Hematopoietic multipotent progenitor cell (in vitro differentiated cells): ENCODE measurements at places on chromosomes 3 and 15.

DNA sequence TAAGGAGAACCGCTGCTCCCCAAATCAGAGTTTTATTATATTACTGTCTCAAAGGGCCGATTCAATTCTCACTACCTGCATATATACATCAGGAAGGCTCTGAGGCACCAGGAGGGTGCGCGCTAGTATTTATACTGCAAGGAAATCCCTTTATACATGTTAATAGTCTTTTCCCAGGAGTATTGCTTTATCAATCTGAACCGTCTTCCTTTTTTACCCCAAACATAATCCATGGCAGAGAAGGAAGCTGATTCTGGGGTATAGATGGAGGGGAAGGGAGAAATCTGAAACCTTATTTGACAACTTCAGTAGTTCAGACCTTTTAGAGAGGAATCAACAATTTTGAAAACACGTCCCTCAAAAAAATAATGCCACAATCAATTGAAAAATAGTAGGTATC is at the start of gene POU1F1:
Gene POU1F1, minus strand, starts transcription at position 101 of the 400 bp plus-strand sequence. CDS start 122 bp downstream, outside the sequence.
- DNase-seq: no peak

GRCh38 chr3:4517643-4518311 is 24.6 kb downstream of the ITPR1 start:
- DNase-seq: no peak

GRCh38 chr3:99658274-99658673 is 19.9 kb downstream of the COL8A1 start:
- DNase-seq: no peak

DNA sequence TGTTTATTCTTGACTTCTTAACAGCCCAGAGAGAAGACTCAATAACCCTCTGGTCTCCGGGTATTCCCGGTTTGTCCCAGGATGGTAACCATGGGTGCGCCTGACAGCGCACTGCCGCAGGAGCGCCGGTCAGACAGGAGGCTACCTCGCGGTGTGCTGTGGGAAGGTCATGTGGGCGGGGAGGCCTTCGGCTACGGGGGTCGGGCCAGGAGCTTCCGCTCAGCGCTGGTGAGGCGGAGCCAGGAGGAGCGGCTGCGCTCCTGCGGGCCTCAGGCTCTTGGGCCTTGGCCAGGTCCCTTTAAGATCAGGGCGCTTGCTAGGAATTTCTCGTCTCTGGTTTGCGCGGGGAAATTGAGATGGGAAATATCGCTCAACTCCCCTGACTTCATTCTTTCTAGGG is 182.3 kb upstream of the NDN start:
- peak; percentile 14 for DNase-seq

DNA sequence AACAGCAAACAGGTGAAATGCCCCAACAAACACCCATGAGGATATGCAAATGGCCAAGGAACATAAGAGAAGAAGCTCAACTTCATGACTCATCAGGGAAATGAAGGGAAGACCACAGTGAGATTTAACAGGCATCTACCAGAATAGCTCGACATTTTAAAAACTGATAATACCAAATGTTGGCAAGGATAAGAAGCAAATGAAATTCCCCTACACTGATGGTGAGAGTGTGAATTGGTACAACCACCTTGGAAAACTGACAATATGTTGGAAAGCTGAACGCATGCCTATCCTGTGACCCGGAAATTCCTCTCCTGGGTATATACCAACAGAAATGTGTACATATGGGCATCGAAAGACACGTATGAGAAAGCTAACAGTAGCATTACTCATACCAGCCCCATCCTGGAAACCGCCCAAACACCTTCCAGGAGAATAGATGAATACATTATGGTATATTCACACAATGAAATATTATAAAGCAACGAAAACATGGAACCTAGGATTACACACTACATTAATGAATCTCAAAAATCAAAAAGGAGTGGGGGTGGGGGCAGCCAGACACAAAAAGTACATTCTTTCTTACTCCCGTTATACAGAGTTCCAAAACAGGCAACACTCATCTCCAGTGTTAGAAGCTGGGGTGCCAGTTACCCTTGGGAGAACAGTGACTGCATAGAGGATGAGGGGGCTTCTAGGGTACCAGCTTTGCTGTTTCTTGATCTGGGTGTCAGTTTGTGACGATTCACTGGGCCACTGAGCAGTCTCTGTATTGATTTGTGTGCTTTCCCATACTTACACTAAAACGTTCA is 16.9 kb downstream of the RFTN1 start:
- DNase-seq: no peak
